ENCODE measurements at places on chromosomes 1 and 21.
A peak's percentile ranks its signal among the peaks of the same experiment; 100 is the strongest.

DNA sequence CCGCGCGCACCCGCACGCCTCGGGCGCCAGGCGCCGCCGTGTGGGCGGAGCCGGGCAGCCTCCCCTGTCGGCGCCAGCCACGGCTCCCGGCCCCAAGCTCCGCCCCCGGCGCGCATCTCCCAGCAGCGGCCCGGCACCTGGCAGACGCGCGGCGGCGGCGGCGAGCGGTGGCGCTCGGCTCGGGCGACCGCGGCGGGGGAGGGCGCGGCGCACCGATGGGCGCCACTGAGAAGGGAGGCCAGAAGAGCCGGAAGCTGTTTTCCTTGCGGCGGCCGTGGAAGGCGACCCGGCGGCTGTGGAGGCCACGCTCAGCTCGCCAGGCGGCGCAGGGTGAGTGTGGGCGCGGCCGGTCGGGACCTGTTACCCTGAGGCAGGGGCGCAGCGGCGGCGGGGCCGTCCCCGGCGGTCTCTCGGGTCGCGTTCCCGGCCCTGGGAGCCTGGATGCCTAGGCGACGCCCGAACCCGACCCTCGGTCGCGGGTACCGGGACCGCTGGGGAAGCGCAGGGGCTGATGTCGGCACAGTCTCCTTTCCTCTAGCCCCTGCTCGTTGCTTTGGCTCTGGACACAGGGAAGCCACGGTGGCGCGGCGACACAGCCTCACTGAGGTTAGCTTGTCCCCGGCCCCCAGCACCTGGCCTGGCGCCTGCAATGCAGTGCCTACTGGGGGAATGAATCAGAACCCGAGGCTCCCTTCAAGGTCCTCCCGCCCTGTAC lies 54.9 kb upstream of the DNAJC6 start:
- DNase-seq, result peak; percentile 67

GRCh38 chr1:229553621-229554130 lies 4.8 kb downstream of the ABCB10 start:
- DNase-seq, result no peak

DNA sequence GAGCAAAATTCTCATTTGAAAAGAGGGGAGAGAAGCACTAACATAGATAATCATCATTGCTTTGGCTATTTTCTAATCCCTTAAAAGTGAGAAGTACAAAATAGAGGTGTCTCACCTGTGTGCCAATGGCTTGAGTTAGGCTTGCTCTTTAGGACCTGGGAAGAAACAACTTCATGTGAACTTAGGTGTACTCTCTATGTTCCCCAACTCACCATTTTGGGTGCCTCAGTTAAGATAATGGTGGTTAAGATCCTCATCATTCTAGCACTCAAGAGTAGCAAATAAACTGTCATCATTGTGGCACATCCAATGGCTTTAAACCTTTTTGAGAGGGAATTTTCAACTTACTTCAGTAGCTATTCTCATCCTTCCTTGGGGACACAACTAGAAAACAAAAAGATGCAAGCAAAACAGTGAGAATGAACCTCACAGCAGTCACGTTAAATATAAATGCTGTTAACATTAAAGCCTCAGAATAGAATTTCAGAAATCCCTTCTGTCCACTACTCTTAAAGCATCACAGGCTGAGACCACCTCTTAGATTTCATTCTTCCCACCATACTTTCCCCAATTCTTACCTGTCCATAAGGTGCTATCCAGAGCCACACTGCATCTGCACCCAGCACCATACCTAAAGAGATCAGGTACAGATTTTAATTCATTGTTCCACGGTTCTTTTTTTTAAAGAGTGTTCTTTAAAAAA lies 1.2 kb downstream of the GAS5 start:
- no peak for DNase-seq

DNA sequence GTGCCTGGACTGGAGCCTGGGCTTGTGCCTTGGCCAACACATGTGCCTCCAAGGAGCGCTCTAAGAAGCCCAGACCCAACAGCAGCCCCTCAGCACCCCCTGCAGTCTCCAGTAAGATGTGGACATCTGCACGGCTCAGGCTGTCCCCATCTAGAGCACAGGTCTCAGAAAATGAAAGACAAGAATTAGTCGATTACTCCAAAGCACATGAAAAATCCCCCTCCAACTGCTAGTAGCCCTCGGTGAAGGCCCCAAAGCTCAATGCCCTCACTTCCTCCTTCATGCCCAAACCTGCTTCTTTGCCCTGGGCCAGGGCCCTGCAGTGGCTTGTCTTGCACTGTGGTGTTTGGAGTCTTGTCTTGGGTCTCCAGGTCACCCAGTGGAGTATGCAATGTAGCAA lies 21.9 kb upstream of the ERO1B start:
- no peak for DNase-seq

DNA sequence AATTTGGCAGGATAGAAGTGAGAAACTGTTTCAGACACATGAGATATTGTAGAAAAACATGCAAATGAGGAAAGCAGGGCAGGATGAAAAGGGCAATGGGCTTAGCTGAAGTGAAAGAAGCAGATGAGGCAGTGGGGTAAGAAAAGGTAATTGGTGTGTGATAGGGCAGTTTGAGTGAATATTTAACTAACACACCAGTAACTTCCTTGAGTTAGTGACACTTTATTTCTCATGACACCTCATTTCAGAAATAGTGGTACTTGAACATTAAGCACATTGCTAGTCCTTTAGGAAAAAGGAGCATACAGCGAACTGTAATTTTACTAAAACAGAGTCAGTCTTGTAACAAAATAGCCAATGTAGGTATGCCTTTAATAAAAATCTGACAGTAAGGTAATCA lies 415.0 kb downstream of the DPYD start:
- DNase-seq, result no peak

DNA sequence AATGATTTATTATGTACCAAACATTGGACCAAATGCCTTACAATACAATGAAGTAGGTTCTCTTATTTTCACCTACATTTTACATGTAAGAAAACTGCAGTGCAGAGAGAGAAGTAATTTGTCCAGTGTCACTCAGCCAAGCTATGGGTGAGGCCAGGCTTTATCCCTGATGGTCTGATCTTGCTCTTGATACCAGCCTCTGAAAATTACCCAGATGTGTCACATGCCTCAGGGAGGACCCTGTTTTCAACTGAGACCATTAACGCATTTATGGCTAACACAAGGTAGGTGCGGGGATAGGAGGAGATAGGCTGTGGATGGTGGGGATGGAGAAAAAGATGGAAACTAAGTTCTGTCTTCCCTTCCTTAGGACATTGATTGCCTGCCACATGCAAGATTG lies 56.9 kb downstream of the NGF start:
- DNase-seq, result no peak

GRCh38 chr1:152899027-152899426 lies 9.3 kb upstream of the IVL start:
- no peak for DNase-seq

GRCh38 chr1:189149547-189150375 lies 1327.9 kb downstream of the BRINP3 start:
- DNase-seq, result no peak

DNA sequence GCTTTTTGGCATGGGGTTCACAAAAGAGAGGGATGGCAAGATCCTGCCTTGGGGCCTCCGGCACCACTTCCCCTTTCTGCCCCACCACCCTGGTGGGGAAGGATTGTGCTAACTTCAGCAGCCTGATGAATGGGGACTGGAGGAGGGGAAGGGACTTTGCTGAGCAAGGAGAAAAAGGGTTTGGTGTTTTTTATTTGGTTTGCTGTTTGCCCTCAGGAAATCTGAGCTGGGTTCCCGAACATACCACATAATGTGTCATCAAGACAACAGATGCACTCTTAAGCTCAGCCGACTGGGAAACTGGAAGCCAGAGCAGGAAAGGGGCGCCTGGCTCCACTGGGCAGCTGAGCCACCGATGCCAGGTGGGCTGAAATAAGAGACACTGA lies 19.8 kb downstream of the OLFML2B start:
- DNase-seq, result no peak

GRCh38 chr1:29478151-29478791 lies 241.9 kb downstream of the PTPRU start:
- DNase-seq, result no peak

DNA sequence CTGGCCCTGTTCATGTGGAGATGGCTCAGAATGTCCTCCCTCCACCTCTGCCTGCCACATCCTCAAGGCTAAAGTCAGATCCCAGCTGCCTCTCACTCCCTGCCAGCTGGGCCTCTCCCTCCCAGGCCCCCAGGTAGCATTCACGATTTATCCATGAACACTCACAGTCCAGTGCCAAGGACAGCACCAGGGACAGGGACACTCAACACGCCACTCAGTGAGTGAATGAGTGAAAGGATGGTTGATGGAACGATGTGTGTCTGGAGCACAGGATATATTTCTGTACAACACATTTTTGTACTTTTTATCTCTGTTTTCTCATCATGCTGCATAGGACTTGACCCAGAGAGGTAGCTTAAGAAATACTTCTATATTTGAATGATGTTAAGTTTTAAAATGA lies 10.1 kb downstream of the CYP4A11 start:
- DNase-seq, result no peak

- no peak for DNase-seq
Observed at GRCh38 chr1:209999005-209999404, 61.0 kb downstream of the SYT14 start.

DNA sequence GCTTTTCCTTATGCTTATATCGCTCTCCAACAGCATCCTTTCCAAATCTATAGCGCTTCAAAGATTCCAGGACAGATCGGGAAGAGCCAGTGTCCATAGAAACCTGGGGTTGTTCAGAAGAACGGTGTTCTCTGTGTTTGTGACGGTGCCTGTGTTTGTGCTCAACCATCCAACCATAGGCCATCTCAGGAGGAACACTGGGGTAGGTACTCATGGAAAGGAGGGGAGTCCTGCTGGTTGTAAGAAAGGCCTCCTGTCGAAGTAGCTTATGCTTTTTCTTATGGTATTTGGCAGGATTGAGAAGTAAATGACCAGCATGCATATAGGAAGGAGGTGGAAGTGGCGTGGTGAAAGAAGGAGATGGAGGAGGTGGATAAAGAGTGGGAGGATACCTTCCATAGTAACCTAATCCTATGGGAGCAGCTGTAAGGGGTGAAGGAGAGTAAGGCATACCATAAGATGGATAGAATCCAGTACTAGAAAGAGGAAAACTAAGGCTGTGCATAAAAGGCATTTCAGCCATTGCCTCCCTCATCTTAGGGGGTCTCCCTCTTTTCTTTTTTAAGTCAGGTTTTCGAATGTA lies 84.2 kb downstream of the ASH1L start:
- DNase-seq, result no peak

DNA sequence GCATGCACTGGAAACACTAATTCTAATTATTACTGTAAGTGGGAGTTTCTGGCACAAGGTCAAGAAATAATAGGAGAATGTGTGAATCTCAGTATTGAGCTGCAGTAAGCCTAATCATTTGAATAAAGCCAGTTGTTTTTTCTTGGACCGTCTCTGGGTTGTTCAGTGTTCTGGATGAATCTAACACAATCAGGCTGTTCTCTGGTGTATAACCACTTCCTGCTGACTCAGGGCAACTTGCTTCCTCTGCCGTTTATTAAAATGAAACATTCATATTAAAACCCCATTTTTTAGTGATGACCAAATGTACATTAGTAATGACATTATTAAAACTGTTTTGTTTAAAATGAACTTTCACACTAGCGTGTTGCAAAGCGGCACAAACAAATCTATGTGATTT lies 273.1 kb upstream of the SNX7 start:
- DNase-seq, result peak; percentile 2

- DNase-seq, result no peak
Observed at GRCh38 chr1:175116903-175117302, 49.3 kb downstream of the TNN start.

DNA sequence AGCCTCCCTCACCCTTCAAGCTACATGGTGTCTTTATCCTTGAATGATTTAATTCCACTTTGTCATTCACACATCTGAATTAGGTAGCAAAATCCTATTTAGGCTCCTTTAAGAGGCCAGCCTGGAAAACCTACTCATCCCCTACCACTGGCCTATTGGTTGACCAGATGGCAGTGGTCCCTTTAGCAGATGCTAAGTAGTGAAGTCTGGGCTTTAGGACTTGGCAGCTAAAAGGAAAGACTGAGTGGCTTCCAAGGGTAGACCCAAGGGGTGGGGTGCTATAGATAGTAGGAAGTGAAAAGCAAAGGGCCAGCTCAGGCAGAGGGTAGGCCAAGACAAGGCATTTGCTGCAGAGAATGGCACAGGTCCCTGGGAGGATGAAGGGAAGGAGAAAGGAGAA lies 46.6 kb downstream of the KCNJ6 start:
- DNase-seq, result no peak

DNA sequence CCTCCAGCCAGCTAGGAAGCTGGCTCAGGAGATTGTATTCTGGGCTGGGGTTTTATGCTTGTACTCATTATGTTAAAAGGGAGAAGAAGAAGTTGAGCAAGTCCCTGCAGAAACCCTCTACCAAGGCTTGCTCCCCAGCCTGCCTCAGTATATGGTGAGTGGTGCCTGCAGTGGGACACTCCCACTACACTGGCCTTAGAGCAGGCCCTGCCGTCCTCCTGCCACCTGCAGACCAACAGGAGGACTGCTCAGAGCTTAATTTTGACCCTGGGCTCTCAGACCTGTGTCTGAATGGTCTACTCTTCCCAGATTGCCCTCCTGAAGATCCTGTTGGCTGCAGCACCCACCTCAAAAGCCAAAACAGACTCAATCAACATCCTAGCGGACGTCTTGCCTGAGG lies 13.0 kb downstream of the STRIP1 start:
- DNase-seq, result no peak

DNA sequence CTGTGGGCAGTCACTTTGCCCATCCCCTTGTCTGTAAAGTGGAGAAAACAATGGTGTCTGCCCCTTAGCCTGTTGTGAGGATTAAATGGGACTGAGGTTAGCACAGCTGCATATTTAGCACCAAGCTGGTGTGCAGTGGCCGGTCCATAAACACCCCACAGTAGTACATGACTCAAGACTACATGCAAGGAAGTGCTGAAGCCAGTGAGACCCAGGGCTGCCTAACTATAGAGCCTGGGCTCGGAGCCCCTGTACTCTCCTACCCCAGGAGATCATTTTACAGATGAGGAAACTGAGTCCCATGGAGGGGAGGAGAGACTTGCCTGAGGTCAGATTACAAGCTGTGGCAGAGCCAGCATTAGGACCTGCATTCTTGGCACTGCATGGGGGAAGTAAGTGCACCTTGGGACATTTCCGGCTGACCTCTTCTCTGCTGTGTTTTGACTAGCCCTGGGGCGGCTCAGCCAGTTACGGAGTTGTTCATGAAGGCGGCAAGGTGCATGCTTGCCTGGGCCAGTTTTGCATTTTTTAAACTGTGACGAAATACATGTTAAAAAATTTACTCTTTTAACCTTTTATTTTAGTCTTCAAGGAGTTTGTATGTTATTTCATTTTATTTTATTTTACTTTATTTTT lies 3.2 kb downstream of the SERINC2 start:
- DNase-seq, result no peak
